ENCODE measurements at places on chromosomes 6 and 20. TPM values are rescaled to one million over a fixed set of nuclear protein-coding genes. Genes with fewer than 3 reads are reported as not detected.

The KHDRBS2 gene
- polyA plus RNA-seq: not detected

The MLN gene
- not detected for polyA plus RNA-seq

The SLC22A2 gene
- not detected for polyA plus RNA-seq

The BHLHE23 gene
- not detected for polyA plus RNA-seq

The RFX6 gene
- not detected for polyA plus RNA-seq

The ENPP3 gene
- 0.15 TPM for polyA plus RNA-seq

The HLA-DQA2 gene
- 1.9 TPM for polyA plus RNA-seq

The RHAG gene
- polyA plus RNA-seq: not detected

The MOXD1 gene
- polyA plus RNA-seq: 0.25 TPM

The GPLD1 gene
- 0.46 TPM for polyA plus RNA-seq

The SLC32A1 gene
- polyA plus RNA-seq: not detected
